Activated B cell treated with CpG ODN at 0.5 μM for 24 hours (primary cell): ENCODE measurements at places on chromosomes 1 and 21.

DNA sequence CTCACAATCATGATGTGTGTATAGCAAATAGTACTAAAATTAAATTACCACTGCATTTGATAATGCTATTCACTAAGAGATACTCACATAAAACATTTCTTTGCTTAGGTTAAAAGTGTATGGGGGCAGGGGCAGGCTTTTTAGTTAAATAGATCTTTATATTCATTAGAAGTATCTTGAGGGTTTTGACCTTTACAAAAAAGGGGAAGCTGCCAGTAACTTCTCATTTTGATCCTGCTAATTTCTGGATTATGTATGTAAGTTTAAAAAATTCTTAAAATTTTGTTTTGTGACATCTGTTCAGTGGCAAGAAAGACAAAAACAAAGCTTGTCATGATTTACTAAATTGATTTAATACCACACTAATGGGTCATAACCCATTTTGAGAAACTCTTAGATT is 45.8 kb upstream of the S1PR1 start:
- no peak for DNase-seq

GRCh38 chr1:196403803-196404690 is 204.2 kb downstream of the KCNT2 start:
- DNase-seq = no peak

DNA sequence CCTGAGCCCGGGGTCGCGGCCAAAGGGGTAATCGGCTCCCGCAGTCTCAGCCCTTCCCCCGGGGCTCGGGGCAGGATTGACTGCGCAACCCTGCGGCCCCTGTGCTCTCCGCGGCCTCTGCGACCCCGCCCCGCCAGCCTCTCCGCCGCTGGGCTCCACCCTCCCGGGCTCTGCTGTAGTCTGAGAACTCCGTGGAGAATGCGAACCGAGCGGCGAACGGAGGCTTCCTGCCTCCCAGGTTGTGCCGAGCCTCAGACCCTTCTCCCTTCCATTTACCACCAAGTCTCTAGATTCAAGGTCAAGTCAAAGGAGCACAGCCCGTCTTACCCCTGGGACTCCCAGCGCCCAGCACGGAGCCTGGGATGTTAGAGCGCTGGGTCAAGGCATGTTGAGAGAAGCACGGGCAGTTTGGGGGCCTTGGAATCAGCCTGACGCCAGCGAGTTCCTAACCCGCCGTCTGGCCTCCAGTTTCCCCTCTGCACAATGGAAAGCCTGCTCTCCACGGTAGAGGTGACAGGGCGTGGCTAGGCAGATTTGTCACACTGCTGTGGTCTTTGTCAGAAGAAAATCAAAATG is 3.0 kb downstream of the ATP2B4 start:
- peak; percentile 46 for DNase-seq

DNA sequence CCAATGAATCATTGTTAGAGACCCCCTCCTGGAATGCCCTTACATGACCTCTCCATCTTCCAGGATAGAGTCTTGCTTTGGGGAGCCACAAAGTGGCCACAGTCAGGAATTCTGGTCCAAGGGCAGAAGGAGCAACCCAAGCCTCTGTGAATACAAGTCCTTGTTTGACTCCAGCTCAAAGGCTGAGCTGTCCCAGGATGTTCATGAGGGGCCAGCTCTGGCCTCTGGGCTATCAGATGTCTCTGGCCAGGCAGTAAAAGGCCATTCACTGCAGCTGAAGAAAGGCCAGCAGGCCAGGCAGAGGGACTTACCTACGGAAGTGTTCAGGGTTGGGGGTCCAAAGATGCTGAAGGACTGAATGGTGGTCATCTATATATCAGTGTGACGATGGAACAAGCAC is 98.3 kb upstream of the IPO9 start:
- no peak for DNase-seq

- DNase-seq = no peak
Observed at GRCh38 chr1:44801491-44802305, 1.5 kb downstream of the PLK3 start.

DNA sequence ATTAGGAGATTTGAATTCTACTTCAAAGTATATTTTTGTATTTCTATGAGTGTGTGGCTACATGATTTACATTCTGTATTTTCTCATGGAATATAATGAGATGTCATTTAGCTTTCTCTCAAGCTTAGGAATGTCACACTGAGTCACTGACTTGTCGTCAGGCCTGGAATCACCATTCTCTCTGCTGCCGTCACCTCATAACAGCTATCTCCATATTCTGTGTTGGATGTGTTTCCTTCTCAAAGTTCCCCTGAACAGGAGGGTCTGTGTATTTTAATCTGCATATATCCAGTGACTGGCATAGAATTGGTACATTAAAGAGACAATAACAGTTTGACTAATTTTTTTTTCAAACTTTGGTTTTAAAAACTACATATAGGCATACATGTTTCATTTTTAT is 35.9 kb downstream of the LYPLAL1 start:
- no peak for DNase-seq

DNA sequence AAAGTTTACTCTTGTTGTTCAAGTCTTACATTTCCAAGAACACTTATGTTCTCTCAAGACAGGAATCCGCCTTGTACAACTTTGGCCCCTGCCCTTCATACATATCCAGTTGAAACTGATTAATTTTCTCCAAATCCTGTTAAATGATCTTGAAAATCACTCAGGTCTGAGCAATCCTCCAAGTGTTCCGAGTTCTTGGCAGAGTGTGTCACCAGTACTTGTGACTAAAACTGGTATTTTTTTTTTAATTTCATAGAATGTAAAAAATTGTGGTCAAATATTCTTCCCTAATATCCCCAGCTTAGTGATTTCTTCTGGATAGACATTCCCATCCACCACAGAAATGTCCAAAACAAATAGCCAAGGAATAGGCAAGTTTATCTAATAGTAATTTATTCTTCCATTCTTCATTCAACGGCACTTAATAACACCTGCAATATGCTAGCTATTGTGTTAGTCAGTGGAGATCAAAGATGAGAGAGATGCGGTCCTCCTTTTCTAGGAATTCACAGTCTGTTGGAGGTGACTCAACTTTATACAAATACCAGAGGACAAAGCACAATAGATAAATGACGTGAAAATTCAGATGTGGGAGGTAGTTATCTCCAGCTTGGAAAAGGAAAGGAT is 71.4 kb downstream of the DIRAS3 start:
- no peak for DNase-seq

- no peak for DNase-seq
Observed at GRCh38 chr1:247210062-247210375, 38.2 kb upstream of the ZNF124 start.

DNA sequence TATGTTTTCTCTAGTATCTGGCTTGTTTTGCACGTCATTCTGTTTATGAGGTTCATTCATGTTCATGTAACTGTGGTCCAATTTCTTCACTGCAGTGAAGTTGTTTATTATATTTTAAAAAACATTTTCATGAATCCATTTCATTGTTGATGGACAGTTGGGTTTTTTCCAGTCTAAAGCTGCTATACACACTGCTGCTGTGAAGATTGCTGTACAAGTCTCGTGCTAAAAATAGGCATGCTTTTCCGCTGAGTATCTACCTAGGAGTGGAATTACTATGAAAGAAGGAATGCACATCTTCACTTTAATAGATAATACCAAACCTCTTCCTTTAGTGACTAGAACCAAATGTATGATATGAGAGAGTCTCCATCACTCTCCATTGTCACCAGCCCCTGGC is 49.0 kb upstream of the ETS2 start:
- DNase-seq = no peak

GRCh38 chr1:31926853-31927660 is 11.1 kb downstream of the PTP4A2 start:
- DNase-seq = no peak
